NCI-H446 (cell line): ENCODE measurements at places on chromosomes 16 and 17.
A peak's percentile ranks its signal among the peaks of the same experiment; 100 is the strongest.

DNA sequence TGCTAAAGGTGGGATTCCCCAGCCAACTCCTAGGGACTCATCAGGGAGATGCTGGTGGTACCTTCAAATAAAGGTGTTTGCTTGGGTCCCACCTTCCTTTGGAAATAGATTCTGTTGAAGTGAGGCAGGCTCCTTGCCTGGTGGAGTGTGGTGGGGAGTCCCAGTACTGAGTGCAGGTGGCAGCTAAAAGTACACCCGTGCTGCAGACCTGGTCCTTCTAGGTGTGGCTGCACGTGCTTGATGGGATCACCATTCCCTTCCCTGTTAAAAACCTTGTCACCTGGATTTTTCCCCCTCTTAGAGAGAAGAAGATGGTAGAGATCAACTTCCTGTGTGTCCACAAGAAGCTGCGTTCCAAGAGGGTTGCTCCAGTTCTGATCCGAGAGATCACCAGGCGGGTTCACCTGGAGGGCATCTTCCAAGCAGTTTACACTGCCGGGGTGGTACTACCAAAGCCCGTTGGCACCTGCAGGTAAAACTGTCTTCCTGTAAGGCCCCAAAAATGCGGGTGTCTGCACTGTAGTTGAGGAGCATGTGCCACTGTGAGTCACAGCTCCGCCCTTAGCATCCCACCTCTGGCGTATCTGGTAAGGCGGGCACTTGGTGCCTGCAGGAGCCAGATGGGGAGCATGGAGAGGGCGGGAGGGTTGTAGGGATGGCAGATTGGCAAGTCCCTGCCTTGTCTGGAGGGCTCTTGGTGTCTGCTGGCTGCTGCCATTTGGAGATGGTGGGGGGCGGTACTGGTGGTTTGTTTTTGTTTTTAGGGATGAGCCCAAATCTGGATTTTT is 34.0 kb downstream of the PLCD3 start:
- DNase-seq = no peak

DNA sequence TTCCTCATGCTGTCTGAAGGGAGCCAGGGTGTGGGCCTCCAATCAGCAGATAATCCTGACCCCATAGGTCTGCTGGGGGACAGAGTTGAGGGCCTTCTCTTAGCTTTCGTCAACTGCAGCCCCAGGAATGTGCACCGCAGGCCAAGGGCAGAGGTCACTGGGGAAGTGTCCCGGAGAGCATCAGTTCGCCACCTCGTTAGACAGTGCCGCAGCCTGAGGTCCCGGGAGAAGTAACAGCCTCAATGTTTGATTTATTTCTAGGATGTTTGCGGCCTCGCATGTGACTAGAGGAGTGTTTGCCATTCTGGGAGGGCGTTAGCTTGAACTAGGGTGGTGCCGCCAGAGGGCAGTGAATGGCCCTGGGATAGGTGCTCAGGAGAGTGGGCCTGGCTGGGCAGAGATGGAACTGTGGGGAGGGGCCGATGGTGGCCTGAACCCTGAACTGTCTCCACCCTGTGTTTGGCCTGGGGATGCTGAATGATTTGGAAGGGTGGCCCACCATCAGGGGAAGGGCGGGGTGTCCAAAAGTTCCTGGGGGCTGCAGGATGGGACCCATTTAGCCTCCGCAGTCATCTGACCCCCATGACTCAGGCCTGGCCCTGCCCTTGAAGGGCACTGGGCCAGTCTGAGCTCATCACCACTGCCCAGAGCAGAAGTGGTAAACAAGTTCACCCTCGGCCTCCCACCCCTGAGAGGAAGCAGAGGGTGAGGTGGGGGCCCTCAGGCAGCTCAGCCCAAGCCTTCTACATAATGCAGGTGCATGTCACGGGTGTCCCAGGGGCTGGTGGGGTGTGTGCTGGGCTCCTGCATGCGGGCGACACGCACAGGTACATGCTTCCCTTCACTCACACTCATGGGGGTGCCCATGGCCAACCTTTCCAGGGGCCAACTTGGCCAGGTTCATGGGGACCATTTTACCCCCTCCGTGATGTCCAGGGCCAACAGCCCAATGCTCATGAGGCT is 12.4 kb upstream of the TAC4 start:
- no peak for DNase-seq

GRCh38 chr17:6753006-6753445 is 2.8 kb upstream of the XAF1 start:
- no peak for DNase-seq

- DNase-seq = no peak
Measured at GRCh38 chr17:61206922-61207321, 192.7 kb upstream of the TBX2 start.

DNA sequence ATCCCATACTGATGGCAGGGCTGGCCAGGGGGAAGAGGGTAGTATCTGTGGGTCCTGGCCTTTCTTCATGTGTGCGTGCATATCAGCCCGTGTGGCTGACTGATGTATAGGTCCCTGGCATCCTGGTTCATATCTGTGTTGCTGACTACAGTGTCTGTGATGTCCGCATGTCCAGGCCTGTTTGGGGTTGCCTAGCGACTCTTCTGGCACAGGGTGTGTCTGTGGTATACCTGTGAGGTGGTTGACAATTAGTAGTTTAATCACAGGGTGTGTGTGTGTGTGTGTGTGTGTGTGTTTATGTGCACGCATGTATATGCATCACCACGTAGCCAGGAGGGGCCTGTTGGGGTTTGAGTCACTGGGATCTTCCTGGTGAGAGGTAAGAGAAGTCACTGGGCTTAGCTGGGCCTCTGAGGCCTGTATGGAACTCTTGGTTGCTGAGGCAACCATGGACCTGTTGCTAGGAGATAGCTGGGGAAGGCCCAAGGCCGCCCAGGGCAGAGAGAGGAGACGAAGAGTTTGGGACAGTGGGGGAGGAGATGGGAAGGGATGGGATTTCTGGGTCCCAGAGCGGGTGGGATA is 603 bp upstream of the TMEM95 start:
- DNase-seq = no peak

DNA sequence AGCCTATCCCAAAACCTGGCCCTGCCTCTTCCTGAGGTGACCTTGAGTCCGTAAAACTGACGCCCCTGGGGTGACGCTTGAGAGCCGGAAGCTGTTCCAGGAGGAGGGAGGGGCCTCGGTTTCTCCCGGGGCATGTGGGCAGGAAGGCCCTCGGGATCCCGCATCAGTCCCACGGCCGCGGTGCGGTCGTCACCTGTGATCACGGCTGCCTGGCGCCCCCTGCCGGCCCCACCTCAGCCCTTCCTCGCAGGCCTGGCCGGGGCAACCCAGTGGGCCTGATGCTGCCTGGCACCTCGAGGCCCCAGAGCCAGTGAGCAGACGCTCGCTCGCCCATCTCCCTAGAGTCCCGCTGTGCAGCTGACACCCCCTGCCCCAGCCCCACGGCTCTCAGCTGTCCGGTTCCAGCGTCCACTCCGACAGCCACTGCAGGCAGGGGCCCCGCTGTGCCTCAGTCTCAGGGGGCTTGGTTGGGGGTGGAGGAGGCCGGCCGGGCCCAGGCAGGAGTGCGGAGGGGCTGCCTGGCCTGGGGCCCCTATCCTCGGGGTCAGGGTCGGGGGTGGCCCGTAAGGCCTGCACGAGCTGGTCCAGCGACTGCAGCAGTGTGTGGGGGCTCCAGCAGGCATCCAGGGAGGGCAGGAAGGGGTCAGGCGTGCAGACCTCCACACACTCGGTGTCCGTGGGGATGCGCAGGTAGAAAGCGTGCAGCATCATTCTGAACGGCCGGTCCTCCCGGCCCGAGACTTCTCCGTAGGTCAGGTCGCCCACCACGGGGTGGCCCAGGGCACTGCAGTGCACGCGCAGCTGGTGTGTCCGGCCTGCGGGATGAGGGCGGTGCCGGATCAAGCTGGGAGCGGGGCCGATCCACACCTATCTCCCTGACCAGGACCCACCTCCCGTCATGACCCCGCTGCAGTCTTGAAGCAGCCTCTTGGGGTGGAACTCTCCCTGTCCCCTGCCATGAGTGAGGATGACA is 2.3 kb downstream of the RPUSD1 start:
- DNase-seq = peak; percentile 21

DNA sequence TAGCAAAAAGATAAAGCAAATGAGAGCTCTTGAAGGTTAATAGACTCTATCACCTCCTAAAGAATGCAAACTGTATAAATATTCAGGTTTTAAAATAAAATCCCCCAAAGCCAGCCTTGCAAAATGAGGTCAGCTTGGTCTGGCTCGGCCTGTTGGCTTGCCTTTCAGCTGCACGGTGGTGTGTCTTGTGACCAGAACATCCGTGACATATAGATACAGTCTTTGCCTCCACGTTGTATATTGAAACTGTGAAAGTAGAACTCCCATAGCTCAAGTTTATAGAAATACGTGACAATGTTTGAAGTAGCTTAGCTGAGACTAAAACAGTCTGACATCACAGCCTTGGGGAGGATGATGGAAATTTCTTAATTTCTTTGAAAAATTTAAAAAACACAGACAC is 236.6 kb upstream of the MYOCD start:
- no peak for DNase-seq

GRCh38 chr17:601926-602303 is 112.7 kb downstream of the VPS53 start:
- peak; percentile 16 for DNase-seq

DNA sequence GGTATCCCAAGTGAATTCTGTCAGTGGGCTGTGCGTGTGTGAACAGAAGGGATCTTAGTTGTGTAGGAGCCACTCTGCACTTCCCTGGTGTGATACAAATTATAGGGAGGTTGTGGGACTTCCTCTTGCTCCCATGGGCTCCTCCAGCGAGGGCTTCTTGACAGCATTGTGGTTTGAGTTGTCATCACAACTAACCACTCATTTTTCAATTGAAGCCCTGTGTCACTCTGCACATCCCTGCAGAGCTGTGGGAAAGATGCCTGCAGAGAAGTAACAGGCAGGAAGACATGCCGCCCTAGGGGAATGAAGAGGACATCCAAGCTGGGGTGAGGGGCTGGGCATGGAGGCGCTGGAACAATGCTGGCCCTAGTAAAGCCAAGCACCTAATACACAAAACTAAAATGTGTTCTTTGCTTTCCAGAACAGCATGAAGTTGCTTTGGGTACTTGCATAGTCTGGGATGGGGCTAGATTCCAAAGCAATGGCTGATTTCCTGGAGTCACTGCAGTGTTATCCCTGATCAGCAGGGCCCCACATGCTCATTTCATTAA is 692.5 kb downstream of the TOX3 start:
- DNase-seq = no peak

DNA sequence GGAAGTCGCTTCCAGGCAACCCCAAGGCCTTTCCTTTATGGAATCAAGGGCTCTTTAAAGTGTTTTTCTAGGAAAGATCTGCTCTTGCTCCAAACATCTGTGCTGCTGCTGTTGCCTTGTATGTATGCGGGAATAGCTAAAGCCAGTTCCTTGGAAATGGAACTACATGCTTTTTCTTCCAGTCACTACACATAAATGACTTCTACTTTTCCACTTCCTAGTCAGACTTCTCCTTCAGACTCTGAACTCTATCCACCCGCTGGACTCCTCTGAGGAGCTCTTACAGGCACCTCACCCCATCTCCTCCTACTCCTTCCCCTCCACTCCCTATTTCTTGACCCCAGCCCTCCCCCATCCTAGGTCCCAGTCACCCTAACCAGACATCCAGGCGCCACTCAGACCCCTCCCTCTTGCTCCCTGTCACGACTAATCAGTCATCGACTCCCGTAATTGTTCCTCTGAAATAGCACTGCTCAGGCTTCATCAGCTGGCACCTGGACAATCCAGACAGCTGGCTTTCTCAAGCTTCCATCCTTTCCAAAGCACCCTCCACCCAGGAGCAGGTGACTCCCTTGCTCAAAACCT is 15.0 kb upstream of the PEMT start:
- DNase-seq = no peak
